ENCODE measurements at places on chromosomes 1 and 21.

GRCh38 chr1:45446950-45447672 lies 43.9 kb downstream of the TESK2 start:
- DNase-seq = no peak

- no peak for DNase-seq
Measured at GRCh38 chr1:183443011-183443410, 24.8 kb upstream of the NMNAT2 start.

GRCh38 chr21:41406340-41406739 lies 19.7 kb upstream of the MX1 start:
- no peak for DNase-seq

DNA sequence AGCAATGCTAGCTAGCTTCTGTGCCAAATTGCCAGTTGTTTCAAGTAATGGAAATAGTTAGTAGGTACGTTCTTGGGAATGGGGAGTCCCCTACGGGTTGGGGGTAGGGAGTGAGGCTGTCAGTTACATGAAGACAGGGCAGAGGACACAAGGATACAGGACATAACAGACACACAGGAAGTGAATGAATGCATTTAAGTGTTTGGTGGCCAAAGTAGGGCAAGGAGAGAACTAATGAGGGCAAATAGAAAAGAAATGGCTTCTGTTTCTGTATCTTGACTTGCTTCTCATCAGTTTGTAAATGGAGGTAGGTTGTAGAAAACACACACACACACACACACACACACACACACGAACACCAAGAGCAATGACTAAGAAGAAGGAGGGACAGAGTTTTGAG lies 142.2 kb downstream of the S1PR1 start:
- no peak for DNase-seq

DNA sequence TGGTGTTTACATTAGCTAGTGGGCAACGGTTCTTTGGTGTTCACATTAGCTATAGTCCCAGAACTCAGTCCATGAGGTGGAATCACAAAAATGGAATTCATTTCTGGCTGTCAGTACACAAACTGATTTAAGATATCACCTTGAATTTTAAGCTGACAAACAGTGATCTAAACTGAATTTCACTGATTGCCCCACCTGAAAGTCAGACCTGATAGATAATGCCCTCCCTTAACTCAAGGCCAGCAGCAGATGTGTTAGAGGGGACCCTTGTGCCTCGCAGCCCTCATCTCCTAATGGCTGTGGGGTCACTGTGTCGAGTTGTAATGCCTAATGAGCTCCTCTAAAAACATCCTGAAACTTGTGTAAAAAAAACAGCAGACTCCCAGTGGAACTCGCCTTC lies 8.6 kb downstream of the ARF1 start:
- no peak for DNase-seq

- DNase-seq = no peak
Measured at GRCh38 chr1:117014209-117014608, 12.6 kb downstream of the CD101 start.

DNA sequence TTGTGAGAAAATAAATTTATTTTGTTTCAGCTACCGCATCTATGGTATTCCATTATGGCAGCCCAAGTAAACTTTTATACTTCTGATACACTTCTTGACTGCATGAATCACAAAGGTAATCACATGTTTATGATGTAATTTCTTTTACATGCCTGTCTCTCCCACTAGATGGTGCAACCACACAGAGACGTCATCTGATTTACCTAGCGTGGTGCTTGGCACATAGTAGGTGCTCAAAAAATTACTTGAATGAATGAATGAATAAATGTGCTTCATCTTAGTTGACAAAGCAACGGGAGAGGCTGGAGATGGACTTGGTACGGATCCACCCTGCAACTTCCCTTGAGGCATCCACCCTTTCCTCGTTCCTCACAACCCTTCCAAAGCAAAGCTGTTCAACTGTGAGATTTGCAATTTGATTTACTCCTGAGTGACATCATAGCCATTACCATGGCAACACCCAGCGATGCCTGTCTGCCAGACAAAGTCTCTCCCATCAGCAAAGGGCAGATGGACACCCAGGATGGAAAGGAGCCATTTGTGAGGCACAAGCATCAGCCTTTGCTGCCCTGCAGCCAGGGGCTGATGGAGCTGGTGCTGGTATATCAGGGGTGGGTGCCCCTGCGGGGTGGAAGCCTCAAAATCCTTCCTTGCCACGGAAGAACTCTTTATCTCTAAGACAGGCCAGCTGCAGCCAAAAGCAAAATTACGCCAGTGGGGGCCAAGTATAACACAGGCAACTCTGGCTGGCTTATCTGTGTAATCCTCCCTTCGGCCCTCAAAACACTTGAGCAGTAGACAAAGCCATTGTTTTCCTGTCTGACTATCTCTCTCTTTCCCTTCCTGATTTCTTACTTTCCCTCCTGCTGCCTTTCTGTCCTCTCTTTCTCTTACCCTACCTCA lies 18.9 kb upstream of the VWA5B1 start:
- no peak for DNase-seq

DNA sequence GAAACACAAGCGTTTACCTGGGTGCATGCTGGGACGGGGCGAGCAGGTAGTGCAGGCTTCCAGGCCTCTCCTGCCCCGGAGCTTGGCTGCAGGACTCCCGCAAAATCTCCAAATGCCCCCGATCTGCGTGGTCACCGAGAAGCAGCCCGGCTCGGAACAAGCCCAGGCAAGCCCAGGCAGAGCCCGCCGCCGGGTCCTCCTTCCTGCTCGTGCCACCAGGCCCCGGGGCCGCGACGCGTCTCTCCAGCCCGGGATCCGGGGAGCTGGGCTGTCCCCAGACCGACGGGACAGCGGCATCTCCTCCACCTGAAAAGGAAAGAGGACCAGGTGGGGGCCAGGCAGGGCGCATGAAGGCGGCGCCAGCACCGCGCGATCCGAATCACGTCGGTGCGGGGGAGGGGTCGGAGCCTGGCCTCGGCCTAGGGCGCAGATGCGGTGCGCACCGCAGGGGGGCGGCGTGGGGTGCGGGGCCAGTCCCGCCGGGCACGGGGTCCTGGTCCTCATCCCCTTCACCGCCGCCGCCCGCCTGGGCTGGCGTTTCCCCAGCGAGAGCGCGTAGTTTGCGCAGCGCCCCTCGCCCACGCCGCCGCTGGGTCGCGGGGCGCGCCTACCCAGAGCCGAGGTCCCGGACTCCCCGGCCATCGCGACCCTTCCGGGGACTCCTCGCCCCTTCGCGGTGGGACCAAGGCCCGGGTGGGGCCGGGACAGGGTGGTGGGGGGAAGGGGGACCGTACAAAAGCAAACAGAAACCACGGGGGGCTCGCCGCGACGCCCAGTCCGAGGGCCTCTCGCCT lies 52.4 kb upstream of the H6PD start:
- no peak for DNase-seq

- no peak for DNase-seq
Measured at GRCh38 chr1:234709473-234710228, 99.7 kb upstream of the IRF2BP2 start.

GRCh38 chr1:54024358-54024757 lies 6.4 kb upstream of the LDLRAD1 start:
- no peak for DNase-seq

DNA sequence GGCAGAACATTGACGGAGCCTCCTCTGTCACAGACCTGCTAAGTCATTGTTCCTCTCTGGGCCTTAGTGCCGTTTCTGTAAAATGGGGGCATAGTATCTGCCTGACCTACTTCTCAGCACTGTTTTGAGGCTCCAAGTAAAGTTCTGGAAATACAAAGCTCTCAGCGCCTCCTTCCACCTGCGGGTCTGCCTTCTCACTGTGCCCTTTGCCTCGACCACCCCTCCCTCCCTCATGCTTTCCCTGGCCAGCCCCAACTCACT lies 15.4 kb upstream of the WASF2 start:
- DNase-seq = no peak

DNA sequence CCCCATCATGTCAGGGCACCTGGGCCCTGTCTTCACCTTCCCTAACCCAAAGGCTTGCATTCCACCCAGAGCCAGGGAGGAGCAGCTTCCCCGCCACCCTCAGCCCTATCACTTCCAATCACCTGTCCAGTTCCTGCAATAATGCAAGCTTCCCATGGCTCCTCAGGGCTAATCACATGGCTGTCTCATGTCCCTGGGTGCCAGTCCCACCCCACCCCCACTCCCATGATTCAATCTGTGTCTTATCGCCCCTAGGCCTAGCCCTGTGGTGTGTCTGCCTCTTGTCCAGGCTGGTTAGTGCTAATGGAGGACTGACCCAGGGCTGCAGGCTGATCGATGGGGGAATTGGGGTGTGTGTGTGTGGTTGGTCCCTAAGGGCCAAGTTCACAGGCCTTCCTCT lies 11.0 kb upstream of the PEAR1 start:
- DNase-seq = no peak

DNA sequence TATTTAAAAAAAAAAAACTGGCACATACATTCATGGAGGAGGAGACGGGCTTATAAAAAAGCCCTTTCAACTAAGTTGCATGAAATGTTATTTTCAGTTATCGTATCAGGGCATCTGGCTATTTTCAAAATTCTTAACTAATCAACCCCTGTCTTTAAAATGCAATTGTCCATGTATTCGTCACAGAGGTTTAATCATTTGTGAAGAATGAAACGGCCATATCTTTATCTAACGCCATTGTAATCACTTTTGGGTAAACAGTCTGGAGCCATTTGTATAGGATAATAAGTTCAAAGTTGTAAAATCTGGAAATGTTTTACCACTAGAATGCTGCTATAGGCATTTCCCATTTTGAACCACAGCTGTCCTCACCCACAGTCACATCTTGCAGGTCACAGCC lies 30.4 kb downstream of the SLC30A10 start:
- no peak for DNase-seq

GRCh38 chr1:115469703-115470476 lies 131.8 kb upstream of the NGF start:
- DNase-seq = no peak

GRCh38 chr1:7350804-7351203 lies 420.3 kb upstream of the VAMP3 start:
- DNase-seq = no peak

- DNase-seq = peak; percentile 24
Measured at GRCh38 chr1:11842154-11843041, 5.2 kb downstream of the NPPA start.

GRCh38 chr1:205972081-205972480 lies 28.8 kb upstream of the SLC26A9 start:
- no peak for DNase-seq

DNA sequence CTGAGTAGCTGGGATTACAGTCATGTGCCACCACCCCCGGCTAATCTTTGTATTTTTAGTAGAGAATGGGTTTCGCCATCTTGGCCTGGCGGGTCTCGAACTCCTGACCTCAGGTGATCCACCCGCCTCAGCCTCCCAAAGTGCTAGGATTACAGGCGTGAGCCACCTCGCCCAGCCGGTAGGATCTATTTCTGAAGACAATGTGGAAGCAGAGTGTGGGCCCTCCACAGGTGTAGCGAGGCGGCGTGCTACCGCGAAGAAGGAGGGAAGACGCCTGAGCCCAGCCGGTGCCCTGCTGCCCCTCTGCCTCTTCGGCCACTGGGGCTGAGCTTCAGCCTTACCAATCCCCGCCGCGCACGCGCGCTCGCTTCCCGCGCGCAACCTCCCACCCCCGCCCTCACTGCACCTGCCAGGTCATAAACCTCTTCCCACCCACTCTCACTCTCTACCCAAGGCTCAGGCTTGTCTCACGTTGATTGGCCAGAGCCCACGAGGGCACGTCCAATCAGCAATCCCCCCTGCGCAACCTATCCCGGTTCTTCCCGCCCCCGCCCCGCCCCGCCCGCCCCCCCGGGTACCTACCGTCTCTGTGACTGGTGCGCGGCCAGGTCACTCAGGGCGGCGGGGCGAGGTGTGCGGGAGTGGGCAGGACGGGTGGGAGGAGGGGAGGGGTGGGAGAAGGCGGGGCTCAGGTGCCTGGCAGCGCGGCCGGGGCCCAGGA lies 409 bp upstream of the HOOK1 start:
- peak; percentile 94 for DNase-seq
